ENCODE measurements at places on chromosomes 4 and X.

DNA sequence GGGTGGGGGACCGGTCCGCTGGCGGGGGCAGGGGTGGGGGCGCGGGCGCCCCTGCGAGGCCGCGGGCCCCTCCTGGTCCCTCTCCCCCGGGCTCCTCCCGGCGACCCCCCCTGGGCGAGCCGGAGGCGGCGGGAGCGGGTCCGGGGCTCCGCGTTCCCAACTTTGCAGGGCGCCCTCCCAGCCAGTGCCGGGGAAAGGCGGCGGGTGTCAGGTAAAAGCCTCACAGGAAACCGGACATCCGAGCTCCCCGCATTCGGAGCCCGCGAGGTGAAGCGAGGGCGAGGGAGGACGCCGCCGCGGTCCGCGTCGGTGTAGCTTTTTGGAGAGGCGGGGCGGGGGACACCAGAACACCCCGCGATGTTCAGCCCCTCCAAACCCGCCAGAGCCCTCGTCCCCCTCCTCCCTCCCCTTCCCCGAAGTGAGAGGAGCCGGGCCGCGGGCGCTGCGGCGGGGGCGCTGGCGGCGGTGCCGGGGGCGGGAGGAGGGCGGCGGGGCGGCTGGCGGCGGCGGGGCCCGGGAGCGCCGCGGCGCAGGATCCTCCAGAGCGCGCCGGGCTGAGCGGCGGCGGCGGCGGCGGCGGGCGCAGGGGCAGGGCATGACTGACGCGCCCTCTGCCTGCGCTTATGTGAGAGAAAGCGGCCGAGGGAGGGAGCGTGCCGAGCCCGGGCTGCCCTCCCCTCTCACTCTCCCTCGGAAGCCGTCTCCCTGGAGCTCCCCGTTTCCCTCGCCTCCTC, at the start of gene VEGFC:
VEGFC (minus strand) TSS at position 597 of the 734 bp plus-strand sequence. CDS start 611 bp downstream, outside the sequence.
- DNase-seq = no peak

DNA sequence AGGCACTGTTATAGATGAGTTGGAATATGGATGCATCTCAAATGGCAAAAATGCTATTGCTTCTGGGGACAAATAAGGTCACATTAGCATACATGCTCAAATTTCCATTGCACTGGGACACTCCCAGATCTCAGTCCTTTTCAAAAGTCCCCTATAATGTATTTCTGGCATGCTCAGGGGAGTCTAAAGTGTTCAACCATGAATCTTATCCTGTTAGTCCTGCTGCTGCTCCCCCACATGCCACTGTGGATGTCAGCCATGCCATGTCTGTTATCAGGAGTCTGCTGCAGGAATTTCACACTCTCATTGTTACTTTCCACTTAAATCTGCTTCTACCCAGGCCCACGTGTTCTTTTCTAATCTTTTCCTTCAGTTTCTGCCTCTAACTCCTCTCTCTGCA, 1000.6 kb downstream of the CCSER1 start:
- no peak for DNase-seq

DNA sequence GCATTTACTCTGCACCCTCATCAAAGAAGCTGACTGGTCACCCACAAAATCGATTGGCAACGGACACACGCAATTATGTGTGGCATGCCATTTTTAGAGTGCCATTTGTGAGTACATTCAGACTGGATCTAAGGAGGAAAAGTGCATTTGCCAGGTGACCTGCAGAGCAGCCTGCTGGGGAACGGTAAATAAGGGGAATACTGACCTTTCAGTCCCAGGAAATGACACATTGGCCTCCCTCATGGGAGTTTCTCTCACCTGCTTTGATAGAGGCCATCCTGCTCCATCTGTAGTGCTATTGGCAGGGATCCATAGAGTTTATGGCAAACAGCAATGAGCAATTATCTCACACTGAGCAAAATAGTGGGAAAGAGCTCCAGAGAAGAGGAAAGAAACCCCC, 127.8 kb downstream of the DDX53 start:
- no peak for DNase-seq

GRCh38 chr4:119139822-119140252, 4.2 kb downstream of the MYOZ2 start:
- no peak for DNase-seq

DNA sequence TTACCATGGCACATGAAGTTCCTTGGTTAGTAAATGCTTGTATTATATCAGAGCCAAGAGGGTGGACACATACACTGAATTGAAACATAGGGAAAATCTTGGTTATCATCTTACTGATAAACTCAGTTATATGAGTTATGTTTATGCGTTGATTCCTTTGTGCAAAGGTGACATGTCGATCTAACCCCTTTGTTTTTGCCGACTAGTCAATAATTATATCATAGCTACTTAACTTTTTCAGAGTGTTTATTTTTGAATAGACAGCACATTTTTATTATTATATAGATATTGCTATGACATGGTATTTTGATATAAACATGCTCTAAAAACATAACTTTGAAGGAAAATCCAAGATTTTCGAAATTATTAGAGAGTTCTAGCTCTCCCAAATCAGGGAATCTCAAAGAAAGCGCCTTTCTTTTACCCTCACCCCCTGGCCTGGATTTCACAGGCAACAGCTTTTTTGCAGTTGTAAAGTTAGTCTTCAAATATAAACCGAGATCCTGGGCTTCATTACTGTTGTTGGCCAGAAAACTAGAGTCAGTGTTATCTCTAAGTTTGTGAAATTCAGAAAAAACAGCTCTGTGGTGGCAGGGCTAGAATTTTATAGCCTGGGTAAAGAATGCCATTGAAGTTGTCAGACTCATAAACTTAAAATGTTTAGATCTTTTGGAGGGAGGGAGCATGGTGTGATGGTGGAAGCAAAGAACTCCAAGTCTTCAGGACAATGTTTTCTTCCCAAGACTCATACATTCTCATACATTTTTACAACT, 45.8 kb upstream of the PITX2 start:
- DNase-seq = no peak

- DNase-seq = peak; percentile 24
Measured at GRCh38 chr4:82421796-82422560, 8.3 kb downstream of the HNRNPDL start.

- no peak for DNase-seq
Measured at GRCh38 chr4:77629885-77630284, 24.3 kb downstream of the CXCL13 start.

- DNase-seq = no peak
Measured at GRCh38 chrX:151789179-151789800, 54.7 kb downstream of the CNGA2 start.

- no peak for DNase-seq
Measured at GRCh38 chr4:110487873-110488272, 11.9 kb downstream of the ENPEP start.

DNA sequence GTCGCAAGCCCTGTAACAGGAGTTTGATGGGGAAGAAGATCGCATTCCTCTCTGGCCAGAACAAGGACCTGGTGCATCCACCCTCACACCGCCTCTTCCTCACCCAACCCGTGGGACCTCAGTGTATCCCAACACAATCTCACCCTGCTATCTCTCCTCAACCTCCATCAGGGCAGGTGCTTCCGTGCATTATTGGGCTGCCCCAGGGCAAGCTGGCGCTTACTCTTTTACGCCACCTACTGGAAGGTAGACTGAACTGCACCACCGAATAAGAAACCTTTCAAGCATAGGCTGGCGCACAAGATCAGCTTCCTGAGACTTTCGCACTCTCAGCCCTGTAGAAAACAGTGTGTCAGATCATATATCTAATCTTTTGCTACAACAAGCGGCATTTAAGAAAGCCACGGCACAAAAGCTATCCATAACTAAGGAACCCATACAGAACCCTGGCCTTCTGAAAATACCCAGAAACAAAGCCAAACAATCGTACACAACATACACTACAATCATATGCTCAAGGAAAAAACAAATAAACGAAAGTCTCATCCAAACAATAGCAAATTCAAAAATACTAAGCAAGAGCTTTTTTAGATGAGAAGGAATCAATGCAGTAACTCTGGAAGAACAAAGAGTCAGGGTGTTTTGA, 209.3 kb downstream of the UGT8 start:
- DNase-seq = peak; percentile 10

- DNase-seq = no peak
Measured at GRCh38 chrX:106144755-106145639, 23.1 kb upstream of the PWWP3B start.

DNA sequence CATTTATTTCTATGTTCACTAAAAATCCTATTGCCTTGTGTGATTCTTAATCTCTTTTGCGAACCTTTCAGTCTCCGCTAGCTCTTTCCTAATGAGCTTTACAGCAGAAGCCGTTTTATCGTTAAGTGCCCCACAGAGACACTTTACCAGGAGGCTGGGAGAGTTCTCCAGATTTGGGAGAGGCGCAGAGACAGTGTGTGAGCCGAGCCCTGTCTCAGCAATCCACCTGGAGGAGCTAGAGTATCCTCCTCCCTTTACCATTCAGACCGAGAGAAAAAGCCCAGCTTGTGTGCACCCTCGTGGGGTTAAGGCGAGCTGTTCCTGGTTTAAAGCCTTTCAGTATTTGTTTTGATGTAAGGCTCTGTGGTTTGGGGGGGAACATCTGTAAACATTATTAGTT, 54.9 kb upstream of the MTM1 start:
- DNase-seq = no peak

GRCh38 chr4:40314951-40315350, 20.2 kb upstream of the CHRNA9 start:
- DNase-seq = no peak

DNA sequence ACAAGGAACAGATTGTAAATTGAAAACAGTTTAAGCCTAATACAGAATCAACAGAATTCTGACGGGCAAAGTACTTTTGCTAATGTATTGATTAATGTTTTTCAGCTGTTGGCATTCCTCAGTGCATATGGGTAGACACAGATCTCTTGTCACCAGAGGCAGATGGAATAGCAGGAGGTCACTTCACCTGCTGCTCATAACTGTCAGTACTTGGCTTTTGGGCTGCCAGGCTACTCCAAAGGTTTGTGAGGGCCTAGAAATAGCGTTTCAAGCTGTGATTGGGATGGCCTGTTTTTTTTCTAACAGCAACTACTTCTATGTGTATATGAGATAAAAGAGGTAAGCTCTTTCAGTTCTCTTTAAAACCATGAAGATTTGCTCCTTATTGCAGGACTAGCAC, 307.5 kb upstream of the ANXA10 start:
- no peak for DNase-seq

DNA sequence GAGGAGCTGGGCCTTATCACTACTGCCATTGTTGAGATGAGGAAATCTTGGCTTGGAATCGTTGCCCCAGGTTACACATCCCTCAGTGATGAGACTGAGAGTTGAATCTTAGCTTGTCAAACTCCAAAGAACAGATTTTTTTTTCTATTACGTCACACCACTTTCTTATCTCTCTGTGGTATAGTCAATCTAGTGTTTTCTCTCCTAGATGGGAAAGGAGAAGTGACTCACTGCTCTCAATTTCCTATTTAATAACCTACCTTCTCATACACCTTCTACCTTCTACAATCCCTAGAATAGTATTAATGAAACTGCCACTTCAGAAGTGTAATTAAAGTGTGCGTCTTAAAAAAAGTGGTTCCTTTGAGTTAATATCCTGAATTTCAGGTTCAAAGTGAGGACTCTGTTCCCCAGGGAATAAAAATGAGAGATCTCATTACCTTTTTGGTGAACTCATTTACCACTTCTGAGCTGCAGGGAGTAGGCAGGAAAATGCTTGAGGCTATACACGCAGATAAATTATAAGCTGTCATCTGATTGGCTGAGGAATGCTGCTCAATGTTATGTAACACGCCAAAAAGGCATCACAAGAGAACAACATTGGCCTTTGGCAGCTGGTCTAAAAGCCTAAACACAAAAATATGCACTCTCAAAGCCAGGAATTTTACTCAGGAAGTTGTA, 59.3 kb downstream of the MAD2L1 start:
- no peak for DNase-seq

GRCh38 chrX:86887341-86887740, 630.3 kb upstream of the KLHL4 start:
- DNase-seq = no peak

DNA sequence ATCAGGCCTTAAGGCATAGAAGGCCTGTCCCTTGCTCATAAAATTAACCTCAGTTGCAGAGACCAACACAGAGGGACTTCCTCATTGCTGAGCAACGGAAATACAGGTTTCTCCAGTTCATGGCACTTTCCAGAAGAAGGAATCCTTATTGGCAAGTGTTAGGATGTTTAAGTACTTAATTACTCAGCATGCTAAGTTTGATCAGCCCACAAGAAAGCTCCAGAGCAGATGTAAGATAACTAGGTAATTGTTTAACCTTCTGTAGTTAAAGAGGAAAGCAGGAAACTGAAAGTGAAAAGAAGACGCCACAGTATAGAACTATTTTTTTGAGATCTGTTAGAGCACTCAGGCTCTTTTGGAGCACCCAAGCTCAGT, 33.5 kb downstream of the SMS start:
- DNase-seq = no peak

DNA sequence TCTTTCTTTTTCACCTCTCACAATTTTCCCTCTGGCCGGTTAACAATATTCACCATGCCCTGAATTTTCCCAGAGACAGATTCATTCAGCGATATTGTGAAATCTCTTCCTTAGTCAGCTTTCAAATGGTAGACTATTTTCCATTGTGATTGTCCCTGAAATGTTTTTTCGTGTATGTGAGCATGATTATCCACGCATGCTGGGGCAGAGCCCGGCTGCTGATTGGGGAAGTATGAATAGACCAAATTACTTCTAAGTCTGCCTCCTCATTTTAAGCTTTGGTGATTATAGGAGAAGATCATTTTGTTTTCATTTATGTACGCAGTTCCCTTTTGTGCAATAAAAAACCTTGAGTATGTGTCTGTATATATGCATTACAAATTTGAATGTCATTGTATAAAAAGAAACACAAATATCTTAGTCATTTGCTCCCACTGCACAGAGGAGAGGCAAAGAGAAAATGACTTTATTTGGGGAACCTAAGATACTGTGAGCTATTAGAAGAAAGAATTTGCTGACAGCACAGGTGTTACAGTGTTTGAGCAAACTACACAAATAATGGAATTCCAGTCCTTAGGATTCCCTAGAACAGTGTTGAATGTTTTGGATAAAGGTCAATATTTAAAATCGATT, 11.3 kb downstream of the DTHD1 start:
- no peak for DNase-seq

DNA sequence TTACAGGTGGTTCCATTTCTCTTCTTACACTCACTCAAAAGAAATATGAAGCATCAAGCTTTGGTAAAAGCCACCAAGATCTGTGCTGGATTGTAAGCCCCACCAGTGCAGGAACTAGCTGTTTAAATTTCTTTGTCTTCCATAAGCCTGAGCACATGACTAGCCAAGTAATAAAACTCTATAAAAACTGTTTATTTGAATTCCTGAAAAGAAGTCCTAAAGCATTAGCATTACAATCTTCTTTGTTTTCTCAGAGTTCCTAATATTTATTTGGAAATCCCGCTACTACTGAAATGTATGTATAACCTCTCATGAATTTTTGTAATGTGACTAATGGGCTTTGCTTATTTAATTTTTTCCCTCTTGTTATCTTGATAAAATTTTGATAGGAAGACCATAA, 65.9 kb downstream of the IQCM start:
- no peak for DNase-seq

DNA sequence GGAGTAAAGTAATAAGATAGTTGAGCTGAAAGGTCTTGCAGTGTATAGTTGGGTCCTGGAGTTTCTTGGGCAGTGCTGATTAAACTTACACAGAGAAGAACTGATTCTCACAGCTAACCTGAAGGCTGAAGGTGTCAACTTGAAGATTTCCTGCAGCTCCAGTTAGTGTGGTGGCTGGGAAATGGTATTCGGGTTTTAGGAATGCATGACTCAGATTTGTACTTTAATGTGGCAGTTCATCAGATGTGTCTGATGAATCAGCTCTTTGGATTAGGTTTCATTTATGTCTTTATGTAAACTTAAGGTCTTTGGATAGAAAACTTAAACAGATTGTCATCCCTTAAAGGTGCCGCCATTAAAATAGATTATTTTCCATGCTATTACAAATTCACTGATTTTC, 200.0 kb downstream of the IL1RAPL1 start:
- no peak for DNase-seq

Measured in stimulated activated CD4-positive, alpha-beta T cell treated with anti-CD3 and anti-CD28 coated beads, Interleukin-2, amount 100 ng/mL, for 24 hours (primary cell).